ENCODE measurements at places on chromosomes 7 and 10.

- no peaks in the 10 kb centered on the region for H3K4me1 ChIP-seq
- H3K27me3 ChIP-seq, result no peaks in the 10 kb centered on the region
- no peak overlapping the region for H3K27ac ChIP-seq
- no peak overlapping the region for H3K4me3 ChIP-seq
- peaks cover 10% of the 10 kb centered on the region for H3K36me3 ChIP-seq
Measured at GRCh38 chr10:27019827-27020226, 80.5 kb downstream of the ANKRD26 start.

GRCh38 chr7:22129166-22129565 is 183.5 kb upstream of the CDCA7L start:
- DNase-seq, result no peak
- peaks cover 4% of the 10 kb centered on the region for H3K4me1 ChIP-seq
- H3K27me3 ChIP-seq, result no peaks in the 10 kb centered on the region

DNA sequence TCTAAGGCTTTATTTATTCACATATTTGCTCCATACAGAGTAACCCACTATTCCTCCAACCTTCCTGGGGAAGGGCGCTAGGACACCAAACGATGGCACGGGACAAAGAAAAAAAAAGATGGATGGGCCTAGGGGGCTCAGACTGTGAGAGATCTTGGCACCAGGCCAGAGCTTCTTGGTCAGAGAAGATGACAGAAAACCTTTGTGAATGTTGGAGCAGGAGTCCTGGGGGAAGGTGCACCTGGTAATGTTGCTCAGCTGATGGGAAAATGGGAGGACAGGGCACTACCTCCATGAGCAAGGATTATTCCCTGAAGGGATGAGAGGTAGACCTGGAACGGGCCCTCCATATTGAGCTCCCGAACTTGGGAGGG is 1.4 kb upstream of the SH3PXD2A start:
- H3K27ac ChIP-seq, result no peak overlapping the region
- no peaks in the 10 kb centered on the region for H3K36me3 ChIP-seq
- H3K27me3 ChIP-seq, result no peaks in the 10 kb centered on the region
- DNase-seq, result no peak
- peaks cover 21% of the 10 kb centered on the region for H3K4me1 ChIP-seq

- no peak for DNase-seq
- H3K4me1 ChIP-seq, result no peaks in the 10 kb centered on the region
- no peaks in the 10 kb centered on the region for H3K27me3 ChIP-seq
- H3K36me3 ChIP-seq, result no peaks in the 10 kb centered on the region
Measured at GRCh38 chr10:46233181-46233580, 53.6 kb upstream of the ANTXRL start.

GRCh38 chr10:58435297-58435985 is 50.2 kb downstream of the TFAM start:
- no peaks in the 10 kb centered on the region for H3K27me3 ChIP-seq
- H3K27ac ChIP-seq, result peak overlapping the region; percentile 51
- DNase-seq, result peak; percentile 88
- no peak overlapping the region for H3K4me3 ChIP-seq
- no peaks in the 10 kb centered on the region for H3K36me3 ChIP-seq
- H3K4me1 ChIP-seq, result peaks cover 20% of the 10 kb centered on the region

- H3K4me3 ChIP-seq, result no peak overlapping the region
- no peaks in the 10 kb centered on the region for H3K4me1 ChIP-seq
- H3K27ac ChIP-seq, result no peak overlapping the region
- no peak for DNase-seq
- H3K27me3 ChIP-seq, result peaks cover 3% of the 10 kb centered on the region
Measured at GRCh38 chr10:96501985-96502384, 11.7 kb downstream of the TLL2 start.
